ENCODE measurements at places on chromosomes 7 and 10.

- no peak for DNase-seq
These were observed 548.0 kb downstream of the CCSER2 start for GRCh38 chr10:84876116-84876999.

- peak; percentile 38 for DNase-seq
These were observed 90.2 kb downstream of the UBE3C start for GRCh38 chr7:157228864-157229422.

DNA sequence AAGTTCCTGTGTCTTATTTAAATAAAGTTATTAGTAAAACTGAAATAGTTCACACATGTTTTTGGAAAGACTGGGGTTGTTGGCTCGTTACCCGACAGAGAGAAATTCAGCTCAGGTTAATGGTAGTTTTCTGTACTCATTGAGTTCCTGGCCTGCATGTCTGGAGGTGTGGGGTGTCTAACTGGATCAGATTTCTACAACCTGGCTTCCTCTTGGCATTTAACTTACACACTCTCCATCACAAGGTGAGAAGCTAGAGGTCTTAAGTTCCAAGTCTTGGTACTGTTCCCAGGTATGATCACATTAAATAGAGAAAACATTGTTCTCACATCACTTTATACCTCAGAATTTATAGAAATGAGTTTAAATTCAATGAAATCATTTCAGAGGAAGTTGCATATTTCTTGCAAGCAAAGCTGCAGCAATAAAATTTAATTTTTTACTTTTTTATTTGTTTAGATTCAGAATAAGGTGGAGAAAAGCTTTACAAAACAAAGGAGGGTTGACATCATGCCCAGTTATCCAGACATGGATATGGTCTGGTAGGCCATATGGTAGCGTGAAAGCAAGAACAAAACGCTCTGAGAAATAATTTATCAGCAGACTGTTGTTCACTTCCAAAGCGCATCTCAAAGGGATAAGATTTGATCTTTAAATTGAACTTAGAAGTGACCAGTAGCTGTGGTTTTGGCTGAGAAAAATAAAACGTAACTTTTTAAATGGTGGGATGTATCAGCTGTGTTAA lies 120.6 kb downstream of the GLCCI1 start:
- DNase-seq = no peak

- DNase-seq = no peak
These were observed 36.9 kb downstream of the GDI2 start for GRCh38 chr10:5776136-5776880.

- DNase-seq = no peak
These were observed 63.8 kb upstream of the FAM204A start for GRCh38 chr10:118405928-118406327.

DNA sequence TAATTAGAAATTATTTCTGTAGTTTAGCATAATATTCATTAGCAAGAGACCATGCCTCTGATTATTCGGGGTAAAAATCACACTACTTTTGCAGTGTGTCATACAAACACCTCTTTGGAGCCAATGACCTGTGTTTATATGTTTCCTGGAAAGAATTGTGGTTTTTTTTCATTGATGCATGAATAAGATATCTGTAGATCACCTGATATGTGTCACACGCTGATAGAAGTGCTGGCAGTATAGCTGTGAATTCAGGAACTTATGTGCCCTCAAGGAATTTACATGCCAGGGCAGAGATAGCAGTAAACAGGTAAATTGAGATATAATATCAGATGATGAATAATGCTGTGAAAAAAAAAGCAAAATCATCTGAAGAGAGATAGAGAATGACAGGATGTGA lies 118.2 kb downstream of the VPS50 start:
- no peak for DNase-seq

- no peak for DNase-seq
These were observed 149.5 kb upstream of the VWC2 start for GRCh38 chr7:49623943-49624342.

Measured in CD4-positive, alpha-beta T cell treated with Interleukin-17A for 4 hours (primary cell).